ENCODE measurements at places on chromosomes 2 and 18.

- no peak for DNase-seq
Measured at GRCh38 chr2:65608916-65609315, 176.5 kb upstream of the SPRED2 start.

- DNase-seq = no peak
Measured at GRCh38 chr2:10941383-10941782, 29.6 kb downstream of the KCNF1 start.

DNA sequence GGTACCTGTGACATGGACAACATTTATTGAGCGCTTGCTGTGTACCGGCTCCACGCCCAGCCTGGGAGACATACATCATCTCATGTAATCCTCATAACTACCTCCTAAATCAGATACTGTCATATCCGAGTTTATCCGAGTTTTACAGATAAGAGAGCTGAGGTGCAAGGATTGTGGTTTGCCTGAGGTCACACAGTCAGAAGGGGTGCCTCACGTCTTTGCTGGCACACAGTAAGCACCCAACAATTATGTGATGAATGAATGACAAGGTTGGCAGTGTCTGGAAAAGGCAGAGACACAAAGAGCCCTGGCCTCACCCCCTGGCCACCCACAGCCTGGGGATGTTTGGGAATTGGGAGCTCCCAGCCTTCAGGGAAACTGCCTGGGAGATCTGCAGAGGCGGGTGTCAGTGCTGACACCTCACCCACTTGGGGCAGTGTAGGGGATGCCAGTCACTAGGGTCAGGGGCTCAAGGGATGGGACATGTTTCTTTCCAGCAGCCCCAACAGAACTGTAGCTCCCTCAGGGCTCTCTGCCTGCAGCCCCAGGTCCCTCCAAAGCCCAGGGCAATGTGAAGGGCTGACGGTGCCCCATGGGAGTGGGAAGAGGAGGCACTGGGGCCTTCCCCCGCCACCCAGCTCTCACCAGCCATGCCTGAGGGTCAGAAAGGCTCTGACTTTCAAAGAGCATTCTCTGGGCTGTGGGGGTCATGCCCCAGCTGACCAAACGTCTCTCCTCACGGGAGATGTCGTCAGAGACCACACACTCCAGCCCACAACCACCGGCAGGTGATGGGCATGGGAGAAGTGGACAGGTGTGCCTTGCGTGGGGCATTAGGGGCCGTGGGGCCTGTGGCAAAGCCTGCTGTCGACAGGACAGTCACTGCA, 157.5 kb downstream of the ZFP36L2 start:
- no peak for DNase-seq

GRCh38 chr18:6734726-6735430, 5.4 kb downstream of the ARHGAP28 start:
- peak; percentile 57 for DNase-seq

- no peak for DNase-seq
Measured at GRCh38 chr2:85008252-85008651, 37.3 kb downstream of the KCMF1 start.

DNA sequence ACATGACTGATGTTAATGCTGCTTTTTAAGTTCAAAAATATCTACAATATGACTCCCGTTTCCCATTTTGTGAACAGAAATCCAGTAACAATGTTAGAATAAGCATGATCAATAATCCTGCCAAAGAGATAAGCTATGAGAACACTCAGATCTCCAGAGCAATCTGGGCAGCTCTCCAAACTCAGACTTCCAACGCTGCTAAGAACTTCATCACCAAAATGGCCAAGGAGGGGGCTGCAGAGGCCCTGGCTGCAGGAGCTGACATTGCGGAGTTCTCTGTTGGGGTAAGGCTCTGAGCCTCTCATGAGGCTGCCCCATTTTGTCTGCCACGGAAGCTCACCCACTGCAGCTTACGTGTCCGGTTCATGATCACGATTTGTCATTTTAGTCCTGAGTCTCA, 68.4 kb downstream of the UGGT1 start:
- no peak for DNase-seq

Data from HFF-Myc (cell line).